ENCODE measurements at places on chromosomes 7 and 10.

DNA sequence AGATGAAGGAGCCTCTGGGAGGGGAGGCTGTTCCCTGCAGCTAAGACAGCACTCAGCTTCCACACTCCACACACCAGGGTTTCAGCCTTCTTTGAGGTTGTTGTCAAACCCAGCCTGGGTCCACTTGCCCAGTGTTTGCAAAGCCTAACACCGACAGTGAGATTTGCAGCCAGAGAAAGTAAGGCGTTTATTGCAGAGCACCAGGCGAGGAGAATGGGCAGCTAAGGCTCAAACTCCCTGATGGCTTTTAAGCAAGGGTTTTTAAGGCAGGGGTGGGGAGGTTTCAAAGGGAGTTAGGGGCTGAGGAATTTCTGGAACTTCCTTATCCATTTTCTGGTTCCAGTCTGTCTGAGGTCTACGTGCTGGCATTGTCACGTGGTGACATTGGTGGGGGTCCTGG lies 4.7 kb upstream of the ZNF775 start:
- no peak for DNase-seq

GRCh38 chr10:123044391-123044790 lies 35.6 kb downstream of the ACADSB start:
- no peak for DNase-seq

DNA sequence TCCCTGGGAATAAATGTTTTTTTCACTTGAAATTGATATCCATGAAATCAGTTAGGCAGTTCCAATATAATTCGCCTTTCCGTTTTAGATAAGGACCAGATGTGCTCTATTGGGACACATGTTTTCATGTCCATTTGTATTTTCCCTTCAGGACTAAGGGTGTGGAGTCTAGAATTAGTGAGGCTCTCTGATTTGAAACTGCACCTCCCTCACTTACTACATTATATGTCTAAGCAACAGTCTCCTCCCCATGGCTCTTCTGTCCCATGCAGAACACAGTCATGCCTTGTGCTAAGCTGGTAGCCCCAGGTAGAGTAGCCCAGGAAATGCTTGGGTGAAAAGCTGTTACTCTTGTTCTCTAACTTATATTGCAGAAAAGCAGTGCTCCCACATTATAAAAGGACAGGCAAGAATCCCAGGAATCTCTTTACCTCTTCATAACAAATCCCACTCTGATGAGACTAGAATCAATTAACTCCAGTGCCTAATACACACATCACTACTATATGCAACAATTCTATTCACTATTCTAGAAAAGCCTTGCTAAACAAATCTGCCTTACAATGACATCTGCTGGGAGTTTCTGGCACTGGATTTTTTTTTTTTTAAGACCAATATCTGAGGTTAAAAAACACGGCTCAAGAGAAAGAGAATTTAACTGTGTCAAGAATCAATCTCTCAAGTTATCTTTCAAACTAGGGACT lies 293.9 kb downstream of the SNX13 start:
- DNase-seq: no peak

GRCh38 chr7:55775051-55775420 lies 87.5 kb downstream of the SEPTIN14 start:
- DNase-seq: no peak

- DNase-seq: no peak
Measured at GRCh38 chr10:45106236-45106856, 105.6 kb downstream of the ZNF22 start.

GRCh38 chr7:155870334-155871180 lies 58.3 kb upstream of the SHH start:
- no peak for DNase-seq

- DNase-seq: no peak
Measured at GRCh38 chr7:17946591-17946990, 6.3 kb upstream of the SNX13 start.

DNA sequence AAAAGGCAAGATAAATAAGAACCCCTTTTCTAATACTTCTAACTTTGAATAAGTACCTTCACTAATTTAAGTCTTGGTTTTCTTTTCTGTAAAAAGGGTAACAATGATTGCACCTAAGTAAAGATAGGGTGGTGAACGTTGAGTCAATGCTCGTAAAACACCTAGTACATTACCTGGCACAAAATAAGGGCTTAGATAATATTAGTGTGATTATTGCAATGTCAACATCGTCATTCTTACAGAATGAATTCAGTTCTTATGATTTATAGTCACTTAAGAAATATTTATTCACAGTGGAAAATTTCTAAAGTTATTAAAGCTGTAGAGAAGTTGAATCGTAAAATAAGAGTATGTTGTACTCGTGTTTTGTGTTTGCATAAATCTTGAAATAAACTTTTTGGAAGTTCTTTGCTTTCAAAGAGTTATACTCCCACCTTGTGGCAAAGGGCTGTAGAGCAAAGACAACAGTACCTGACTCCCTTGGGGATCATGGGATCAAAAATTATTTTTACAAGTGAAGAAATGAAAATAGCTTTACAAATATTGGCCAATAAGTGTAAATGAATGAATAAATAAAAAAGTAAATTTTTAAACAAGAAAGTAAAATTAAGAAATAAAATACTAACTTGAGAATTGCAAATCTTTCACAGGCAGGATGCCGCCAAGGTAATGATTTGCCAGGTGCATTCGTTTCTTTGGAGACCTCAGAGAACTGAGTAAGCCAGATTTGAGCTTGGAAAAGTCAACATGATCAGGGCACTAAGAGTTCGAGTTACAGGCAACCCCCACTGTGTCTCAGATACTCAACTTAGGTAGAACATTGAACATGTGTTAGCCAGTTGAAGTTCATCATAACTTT lies 285.8 kb upstream of the CACNA2D1 start:
- DNase-seq: peak; percentile 2

GRCh38 chr10:60491162-60491561 lies 101.5 kb upstream of the ANK3 start:
- no peak for DNase-seq

Data from CD4-positive, alpha-beta T cell treated with Interleukin-15 for 4 hours (primary cell).